Hematopoietic multipotent progenitor cell treated with erythropoietin and hydrocortisone succinate and interleukin-3 and kit ligand, for 17 days (in vitro differentiated cells): ENCODE measurements at places on chromosomes 7 and 10.

DNA sequence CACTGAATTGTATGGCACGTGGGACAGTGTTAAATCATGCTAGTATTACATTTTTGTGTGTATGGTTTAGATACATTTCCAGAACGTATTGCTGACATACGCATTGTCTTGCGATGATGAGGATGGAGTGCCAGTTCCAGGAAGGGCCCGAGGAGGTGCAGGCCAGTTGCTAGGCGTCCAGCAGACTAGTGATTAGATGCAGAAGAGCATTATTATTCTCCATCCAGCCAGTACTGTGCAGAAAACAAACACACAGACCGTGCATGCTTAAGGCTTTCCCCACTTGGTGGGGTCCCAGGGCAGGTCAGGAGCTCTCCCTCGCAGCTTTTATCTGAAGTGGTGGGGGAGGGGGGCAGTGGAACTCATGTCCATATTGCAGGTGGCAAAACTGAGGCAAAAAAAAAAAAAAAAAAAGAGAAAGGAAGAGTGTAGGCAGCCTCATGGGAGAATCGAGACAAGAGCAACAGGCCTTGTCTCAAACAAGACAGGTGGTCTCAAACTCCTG, 189.2 kb downstream of the CAMK1D start:
- DNase-seq: no peak

DNA sequence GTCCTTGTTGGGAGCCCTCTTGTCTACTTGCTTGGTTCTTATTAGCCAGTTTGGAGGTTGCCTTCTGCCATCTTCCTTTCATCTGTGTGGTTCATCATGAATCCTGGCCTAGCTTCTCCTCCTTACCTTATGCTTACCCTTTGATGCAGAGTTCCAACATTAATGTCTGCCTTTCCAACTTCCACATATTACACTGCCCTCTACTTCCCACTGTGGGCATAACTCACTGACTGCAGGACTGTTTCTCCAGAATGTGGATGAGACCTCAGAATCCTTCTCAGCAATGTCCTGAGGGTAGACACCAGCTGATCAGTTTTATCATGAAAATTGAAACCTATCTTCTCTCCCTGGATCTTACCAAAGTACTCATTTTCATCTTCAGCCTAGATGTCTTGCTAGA, 491.0 kb downstream of the LRMDA start:
- no peak for DNase-seq

DNA sequence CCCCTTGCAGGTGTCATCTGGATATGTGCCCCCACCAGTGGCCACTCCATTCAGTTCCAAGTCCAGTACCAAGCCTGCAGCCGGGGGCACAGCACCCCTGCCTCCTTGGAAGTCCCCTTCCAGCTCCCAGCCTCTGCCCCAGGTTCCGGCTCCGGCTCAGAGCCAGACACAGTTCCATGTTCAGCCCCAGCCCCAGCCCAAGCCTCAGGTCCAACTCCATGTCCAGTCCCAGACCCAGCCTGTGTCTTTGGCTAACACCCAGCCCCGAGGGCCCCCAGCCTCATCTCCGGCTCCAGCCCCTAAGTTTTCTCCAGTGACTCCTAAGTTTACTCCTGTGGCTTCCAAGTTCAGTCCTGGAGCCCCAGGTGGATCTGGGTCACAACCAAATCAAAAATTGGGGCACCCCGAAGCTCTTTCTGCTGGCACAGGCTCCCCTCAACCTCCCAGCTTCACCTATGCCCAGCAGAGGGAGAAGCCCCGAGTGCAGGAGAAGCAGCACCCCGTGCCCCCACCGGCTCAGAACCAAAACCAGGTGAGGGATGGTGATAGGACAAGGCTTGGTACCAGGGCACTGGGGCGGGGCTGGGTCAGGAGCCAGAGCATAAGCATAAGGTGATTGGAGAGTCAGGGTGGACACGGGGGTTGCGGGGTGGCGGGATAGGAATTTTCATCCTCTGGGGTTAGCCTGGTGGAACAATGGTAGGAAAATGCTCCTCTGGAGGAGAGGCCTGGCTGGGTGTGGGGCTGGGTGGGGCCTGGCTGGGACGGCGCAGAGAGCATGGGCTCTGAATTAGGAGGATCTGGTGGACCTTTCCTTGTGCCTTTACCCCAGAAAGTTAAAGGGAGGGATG, 1.9 kb downstream of the ZYX start:
- no peak for DNase-seq

DNA sequence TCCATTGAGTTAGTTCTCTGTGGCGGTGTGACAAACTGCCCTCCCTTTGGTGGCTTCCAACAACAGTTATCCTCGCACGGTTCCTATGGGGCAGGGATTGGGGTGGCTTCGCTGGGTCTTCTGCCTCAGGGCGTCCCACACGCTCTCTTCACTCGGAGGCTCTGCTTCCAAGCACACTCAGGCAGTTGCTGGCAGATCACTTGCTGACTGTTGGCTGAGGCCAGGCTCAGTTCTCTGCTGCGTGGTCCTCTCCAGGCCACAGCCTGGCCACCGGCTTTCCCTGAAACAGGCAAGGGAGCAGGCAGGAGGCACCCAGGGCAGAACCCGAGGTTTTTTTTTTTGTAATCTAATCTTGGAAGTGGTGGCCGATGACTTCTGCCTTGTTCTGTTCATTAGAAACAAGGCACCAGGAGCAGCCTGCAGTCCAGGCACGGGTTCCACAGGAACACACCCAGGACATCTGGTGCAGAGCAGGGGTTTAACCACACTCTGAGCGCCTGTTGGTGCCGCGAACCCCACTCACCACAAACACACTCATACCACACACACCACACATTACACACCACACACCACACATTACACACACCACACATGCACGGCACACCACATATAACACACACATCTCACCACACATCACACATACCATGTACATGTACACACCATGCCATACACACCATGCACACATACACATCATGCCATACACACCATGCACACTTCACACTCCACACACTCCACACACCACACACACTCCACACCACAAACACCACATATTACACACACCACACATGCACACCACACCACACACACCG, 112.2 kb downstream of the PTPN20 start:
- DNase-seq: no peak

DNA sequence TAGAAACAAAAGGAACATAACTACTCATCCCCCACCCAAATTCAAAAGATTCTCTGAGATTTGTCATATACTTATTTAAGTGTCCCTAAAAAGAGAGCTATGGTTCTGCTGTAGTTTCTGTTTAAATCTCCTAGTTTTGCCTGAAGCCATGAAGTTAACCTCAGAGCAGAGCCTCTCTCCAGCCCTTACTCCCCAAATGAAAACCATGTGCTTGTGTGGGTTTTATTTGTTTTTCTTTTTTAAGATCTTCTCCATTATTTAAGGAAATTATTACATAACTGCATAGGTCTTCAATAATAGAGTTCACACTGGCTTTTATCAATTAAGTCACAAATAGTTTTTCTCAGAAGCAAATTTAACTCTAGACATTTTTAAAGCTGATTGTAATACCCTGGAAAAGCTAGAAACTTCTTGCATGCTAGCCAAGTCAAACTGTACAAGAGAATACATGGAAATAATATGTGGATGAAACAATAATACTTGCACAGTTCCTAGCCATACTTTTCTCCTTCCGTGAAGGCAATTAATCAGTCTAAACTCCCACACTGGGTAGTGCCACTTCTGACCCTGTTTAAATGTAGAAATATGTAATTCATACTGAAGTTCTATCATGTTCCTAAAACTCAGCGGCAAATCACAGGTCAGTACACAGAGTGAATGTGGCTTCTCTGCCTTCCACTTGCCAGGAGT, 579.7 kb downstream of the SUGCT start:
- no peak for DNase-seq
